GOT3 (cell line): ENCODE measurements at places on chromosomes 4 and X.

DNA sequence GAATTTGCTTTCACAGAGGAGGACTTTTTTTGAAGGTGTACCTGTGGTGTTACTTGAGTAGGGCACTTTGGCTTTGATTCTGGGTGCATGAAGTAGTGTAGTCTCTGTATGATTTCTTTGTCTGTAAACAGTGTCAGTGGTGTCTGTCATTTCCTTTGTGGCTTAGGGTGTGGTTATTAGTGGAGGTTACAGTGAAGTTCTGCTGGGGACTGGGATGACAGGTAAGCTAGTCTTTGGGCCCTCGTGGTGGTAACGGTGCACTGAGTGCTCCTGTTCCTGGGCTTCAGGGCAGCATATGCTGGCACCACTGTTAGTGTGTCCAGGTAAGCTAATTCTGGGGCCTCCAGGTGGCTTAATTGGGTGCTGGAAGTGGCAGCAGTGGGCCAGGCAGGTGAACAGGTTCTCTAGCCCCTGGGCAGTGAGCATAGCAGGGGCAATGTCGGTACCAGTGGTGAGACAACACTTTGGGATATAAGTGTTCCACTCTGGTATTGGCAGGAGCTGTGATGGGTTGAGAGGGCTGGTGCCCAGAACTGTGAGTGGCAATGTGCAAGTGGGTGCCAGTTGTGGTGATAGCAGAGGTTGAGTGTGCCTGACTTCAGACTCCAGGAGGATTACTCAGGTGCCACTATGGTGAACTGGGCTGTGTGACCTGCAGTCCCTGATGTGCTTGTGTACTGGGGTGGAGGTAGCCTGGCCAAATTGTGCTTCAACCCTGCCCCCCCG is 26.0 kb upstream of the VSIG1 start:
- DNase-seq: no peak

- no peak for DNase-seq
These were observed 27.6 kb downstream of the PRR32 start for GRCh38 chrX:126847143-126847542.

- DNase-seq: no peak
These were observed 8.7 kb upstream of the GABRE start for GRCh38 chrX:151983186-151983585.

DNA sequence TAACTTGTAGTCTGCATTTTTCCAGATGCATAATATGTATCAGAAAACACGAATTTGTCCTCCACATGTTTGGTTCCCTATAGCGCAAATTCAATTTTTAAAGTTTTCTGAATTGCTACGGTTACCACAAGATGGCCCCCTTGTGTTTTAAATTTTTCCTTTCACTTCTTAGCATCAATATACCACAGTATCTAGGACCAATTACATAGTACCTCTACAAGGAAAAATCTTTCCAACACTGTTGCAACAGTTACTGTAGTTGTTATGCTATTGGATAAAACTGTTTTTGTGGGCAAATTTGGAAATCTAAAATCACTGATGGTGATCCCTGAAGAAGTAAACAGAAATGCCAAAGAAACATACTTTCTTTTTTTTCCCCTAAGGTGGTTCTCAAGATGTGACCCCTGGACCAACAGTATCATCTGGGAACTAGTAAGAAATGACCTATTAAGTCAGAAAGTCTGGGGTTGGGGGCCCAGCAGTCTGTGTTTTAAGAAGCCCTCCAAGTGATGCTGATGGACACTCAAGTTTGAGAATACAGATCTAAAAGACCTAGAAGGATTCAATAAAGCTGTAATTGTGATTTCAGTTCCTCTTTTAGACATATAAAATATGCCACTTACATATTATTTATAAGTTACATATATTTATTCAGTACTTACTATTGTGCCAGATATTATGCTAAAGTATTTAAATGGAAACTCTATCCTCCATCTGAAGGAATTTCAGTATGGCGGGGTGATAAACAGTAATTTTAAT is 3.1 kb downstream of the ZGRF1 start:
- no peak for DNase-seq

DNA sequence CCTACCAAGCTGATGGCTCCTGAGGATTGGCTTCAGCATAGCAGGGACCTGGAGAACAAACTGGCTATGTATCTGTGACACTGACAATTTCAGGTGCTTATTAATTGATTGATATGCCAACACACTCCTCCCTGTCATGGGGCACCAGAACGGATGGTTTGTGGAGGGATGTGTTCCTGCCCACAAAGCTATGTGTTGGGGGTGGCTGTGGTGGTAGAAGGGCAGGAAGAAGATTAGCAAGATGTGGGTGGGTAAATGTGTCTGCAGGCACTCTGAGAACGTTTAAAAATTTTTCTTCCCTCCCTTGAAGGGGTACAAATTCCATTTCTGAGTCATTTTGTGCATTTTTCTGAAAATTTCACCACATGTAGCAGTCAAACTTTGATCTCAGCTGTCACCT is 55.0 kb upstream of the SCML1 start:
- DNase-seq: no peak

DNA sequence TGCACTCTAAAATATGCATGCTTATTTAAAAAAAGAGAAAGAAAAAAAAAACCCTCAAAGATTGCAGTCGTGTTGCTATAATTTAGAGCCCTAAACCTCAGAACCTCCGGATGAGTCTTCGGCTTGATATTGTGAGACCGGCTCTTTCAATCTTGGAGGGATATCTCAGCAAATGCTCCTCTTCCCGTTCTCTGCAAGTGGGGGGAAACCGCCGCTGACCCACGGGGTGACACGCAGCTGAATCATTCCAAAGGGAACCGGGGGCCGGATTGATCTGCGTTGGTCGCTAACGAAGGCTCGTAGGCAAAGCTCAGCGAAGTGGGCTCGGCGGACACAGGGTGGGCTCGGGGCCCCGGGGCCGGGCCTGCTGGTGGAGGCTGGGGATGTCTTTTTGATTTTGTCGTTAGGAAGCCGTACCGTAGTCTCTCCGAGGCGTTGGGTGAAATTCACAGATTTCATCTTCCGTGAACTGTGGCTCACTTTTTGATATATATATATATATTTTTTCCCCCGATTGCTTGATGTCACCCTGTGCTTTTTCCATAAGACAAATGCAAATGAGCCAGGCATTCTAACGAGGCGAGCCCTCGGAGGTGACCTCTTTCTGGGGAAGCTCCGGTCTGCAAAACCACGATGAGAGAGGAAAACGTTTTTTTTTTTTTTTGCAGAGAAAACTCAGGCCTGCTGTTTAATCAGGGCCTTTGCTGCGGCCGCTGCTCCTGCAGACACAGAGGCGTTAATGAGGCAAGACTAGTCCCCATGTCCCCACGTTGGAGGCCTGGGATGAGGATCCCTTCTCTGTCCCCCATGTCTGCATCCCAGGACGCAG is 110.7 kb upstream of the PPP2R3B start:
- DNase-seq: no peak

GRCh38 chr4:26065833-26066232 is 151.8 kb downstream of the SMIM20 start:
- DNase-seq: no peak

GRCh38 chr4:89072921-89073320 is 15.9 kb upstream of the FAM13A start:
- no peak for DNase-seq

DNA sequence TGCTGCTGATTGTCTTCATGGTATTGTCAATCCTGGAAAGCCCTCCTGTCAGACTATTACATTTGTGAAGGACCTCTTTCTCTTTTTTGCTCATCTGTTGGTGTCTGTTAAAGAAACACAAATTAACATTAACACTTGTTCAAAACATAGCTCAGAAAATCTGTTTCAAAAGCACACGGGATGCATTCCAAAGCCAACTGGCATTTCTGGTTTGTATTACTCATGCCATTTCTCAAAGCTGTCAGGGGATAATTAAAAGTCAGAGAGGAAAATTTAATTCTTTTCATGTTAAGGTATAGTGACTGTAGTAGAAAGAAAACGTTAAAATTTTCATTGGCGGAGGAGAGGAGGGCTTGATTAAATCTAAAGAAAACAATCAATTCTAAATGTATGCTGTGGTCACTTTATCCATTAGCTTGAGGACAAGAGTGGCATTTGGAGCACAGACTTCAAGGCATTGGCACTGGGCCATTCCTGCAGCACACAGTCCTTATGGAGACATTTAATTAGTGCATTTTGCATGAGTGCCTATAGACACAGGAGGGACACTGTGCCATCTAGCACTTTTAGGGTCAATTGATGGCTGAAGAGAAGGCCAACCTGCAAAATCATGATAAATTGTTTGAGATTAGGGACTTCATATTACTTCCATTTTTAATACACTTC is 21.2 kb upstream of the GLRA2 start:
- no peak for DNase-seq

- DNase-seq: no peak
These were observed 9.9 kb upstream of the GABRE start for GRCh38 chrX:151984328-151984727.

DNA sequence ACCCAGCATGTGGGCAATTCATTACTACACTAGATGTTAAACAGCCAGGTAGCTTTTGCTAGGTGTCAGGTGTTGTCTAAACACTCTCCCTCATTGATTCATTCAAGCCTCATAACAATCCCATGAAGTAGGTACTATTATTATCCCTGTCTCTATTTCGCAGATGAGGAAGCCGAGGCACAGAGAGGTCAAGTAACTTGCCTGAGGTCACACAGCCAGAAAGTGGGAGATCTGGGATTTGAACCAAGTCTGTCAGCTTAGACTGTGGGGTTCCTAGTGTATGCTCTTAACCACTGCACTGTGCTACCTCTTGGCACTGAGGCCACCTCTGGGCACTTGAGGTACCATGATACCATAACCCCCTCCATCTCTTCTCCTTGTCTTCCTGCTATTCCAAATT is 17.4 kb upstream of the XPNPEP2 start:
- no peak for DNase-seq

- peak; percentile 69 for DNase-seq
These were observed at the start of gene GNL3L for GRCh38 chrX:54529552-54530356. TSS of gene GNL3L (plus strand) at chrX:54530219. CDS start at chrX:54532567, 2,348 bp downstream.

GRCh38 chr4:108107729-108108382 is 60.9 kb downstream of the LEF1 start:
- no peak for DNase-seq

GRCh38 chrX:7378406-7378805 is 230.5 kb upstream of the PUDP start:
- no peak for DNase-seq

DNA sequence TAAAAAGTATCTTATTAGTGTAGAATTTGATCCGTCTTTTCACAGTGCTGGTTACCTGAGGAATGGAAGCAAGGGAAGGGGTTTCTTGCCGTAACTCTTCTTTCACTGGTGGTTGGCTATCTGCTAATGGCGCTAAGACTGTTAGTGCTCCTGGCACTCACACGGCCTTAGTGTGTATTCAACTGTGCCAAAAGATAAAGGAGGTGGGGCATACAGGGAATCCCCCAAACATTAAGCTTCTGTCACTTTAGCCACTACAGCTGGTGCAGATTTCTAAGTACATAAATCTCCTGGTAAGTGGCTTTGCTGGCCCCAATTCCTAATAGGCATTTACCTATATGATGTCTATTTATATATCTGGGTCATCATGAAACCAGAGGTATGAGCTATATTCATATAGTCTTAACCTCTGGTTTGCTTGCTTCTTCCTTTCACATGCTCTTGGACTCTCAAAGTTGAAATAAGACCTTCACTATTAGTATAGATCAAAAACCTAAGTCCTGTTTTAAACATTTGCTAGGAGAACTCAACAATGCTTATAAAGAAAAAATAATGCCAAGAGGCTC is 95.1 kb downstream of the TSPAN7 start:
- DNase-seq: no peak

DNA sequence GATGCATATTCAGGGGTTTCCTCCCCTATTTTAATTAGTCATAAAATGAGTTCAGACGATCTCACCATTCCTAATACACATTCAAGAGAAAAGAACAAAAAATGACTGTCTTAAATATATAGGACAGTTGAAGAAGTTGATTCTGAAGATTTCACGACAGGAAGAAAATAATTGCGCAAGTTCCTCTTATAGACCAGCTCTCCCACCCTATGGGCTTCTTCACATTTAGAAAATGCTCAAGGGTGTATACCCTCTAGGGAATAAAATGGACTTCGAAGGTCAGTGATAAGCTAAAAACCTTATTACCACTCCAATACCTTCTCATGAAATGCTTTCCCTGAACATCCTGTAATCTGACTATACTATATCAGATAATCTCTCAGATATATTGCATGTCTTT is 149.2 kb upstream of the TEX13C start:
- no peak for DNase-seq

- DNase-seq: no peak
These were observed 22.8 kb downstream of the GPRIN3 start for GRCh38 chr4:89284828-89285227.

GRCh38 chrX:110318664-110318968 is 731 bp upstream of the AMMECR1 start:
- no peak for DNase-seq

GRCh38 chr4:56575820-56576429 is 70.3 kb downstream of the ARL9 start:
- DNase-seq: no peak

DNA sequence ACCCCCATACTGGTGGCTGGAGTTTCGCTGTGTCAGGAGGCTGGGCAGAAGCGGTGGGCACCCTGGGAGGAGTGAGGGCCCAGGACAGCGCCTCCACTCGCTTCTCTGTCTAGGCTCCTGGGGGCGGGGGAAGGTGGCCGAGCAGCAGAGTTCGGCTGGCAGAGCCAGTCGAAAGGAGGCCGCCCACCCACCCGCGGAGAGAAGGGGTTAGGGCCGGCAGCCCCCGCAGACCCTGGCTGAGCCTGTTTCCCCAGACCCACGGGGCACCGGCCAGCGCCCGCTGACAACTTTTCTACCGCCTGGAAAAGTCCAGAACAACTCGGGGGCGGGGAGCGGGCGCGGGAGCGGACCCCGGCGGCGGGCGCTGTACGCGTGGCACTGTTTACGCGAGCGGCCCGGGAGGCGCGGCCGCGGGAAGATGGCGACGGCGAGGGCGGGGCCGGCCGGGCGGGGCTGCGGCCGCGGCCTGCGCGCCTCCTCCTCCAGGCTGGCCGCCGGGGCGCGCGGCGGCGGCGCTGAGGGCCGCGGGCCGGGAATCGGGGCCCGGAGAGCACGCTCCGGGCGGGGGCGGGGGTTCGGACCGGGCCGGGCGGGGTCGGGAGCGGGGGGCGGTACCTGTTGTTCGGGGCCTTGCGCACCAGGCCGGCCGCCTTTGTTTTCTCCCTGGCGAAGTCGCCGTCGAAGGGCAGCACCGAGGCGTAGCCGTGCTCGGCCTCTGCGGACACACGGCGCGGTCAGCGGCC is 628 bp downstream of the MXD4 start:
- no peak for DNase-seq

DNA sequence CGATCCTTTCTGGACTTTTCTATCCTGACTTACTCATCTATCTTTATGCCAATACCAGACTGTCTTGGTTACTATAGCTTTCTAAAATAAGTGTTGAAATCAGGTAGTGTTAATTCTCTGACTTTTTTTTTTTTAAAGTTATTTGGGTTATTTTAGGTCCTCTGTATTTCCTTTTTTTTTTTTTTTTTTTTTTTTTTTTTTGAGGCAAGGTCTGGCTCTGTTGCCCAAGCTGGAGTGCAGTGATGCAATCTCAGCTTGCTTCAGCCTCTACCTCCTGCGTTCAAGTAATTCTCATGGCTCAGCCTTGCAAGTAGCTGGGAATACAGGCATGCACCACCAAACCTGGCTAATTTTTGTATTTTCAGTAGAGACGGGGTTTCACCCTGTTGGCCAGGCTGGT is 2.8 kb upstream of the NELFA start:
- DNase-seq: no peak

- DNase-seq: no peak
These were observed 201.6 kb downstream of the BMPR1B start for GRCh38 chr4:94959307-94959706.

GRCh38 chrX:22248401-22248800 is 24.3 kb upstream of the CBLL2 start:
- no peak for DNase-seq
